NCI-H146 (cell line): ENCODE measurements at places on chromosomes 7 and 10.

DNA sequence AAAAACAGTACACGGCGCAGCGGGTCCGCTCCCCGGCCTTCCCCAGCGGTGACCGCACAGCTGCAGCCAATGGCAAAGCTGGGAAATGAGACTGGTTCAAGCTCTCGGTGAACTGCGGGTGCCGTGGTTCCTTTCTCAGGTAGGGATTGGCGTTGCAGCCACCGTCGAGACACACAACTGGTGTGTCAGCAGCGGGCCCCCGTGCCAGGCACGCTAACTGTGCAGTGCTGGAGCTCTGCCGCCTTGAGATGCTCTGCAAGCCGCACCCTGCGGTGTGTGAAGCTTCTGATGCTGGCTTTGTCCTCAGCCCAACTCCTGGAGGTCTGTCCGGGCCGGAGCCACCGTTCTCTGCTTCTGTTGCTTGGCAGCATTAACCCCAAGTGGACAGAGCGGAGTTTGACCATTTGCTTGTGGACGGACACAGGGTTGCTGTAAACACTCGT, 20.6 kb upstream of the NKX6-2 start:
- no peak for DNase-seq

DNA sequence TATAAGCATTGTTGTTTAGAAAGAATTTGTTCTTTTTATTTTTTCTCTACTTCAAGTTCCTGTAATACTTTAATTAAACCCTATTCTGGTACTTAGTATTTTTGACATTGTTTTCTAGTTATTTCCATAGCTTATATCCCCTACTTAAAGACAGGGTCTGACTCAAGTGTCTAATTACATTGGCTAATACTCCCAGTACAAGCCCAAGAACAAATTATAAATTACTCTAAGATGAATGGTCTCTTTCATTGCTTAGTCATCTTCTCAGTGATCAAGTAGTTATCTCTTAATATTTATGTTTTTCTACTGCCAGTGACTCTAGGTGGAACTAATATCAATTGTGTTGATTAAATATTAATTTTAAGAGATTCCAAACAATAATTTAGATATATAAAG, 21.6 kb downstream of the AHR start:
- DNase-seq, result no peak

DNA sequence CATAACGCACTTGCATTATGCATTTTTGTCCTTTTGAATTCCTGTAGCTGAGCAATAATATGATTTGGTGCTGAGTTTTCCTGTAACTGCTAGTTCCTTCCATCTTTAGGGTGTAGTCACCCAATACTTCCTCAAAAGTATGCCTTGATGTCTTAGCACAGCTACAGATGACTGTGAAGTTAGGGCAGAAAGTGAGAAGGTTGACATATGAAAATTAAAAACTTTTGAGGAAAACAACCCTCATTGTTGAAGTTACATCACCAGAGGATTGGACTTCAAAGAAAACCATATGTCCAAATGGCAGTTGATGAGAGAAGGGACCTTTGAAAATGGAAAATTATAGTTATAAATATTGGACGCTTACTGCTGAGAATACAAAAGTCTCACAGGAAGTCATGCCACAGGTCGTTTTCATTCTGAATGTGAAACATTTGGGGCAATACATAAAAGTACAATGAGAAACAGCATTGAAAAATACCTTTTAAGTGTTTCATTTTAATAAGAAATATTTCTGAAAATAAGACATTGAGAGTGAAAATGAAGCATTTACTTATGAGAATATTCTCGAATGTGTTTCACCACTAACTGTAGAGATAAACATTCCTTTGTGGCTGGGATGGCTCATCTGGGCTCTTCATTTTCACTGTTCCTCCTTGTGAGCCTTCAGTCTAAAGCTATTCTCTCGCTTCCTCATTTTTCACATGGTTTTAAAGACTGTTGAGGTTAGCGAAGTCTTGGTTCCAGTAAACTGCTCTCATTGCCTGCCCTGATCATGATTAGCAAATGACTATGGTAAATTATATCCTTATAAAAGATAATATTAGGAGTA, 61.4 kb upstream of the NME8 start:
- DNase-seq, result no peak

DNA sequence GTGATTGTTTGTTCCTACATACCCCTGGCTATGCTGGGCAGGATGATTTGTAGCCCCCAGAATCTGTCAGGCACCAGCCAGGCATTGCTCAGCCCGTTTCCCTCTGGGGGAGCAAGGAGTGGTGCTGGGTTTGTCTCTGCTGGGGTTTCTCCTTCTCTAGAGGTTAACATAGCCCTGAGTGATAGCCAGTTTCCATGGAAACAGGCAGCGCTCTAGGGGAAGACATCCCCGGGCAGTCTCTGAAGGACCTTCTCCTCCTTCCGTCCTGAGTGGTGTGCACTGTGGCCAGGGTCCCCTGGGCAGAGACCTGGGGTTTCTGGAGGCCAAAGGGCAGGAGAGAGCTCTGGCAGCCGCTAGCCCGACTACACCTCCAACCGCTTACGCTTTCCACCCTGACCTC, 50.6 kb upstream of the LRRC4 start:
- DNase-seq, result no peak

- no peak for DNase-seq
These were observed 76.4 kb downstream of the MBL2 start for GRCh38 chr10:52696232-52696631.

DNA sequence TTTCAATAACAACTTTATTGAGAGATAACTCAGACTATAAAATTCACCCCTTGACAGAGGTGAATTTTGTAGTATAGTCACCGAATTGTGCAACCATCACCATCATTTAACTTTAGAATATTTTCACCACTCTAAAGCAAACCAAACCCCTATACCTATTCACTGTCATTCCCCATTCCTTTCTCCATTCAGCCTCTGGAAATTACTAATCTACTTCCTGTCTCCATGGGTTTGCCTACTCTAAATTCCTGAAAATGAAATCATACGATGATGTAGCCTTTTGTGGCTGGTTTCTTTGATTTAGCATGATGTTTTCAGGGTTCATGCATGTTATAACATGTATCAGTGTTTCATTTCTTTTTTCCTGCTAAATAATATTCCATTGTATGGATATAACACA, 15.6 kb upstream of the LMTK2 start:
- DNase-seq, result no peak

- DNase-seq, result no peak
These were observed 33.0 kb upstream of the GPR26 start for GRCh38 chr10:123633106-123633505.

DNA sequence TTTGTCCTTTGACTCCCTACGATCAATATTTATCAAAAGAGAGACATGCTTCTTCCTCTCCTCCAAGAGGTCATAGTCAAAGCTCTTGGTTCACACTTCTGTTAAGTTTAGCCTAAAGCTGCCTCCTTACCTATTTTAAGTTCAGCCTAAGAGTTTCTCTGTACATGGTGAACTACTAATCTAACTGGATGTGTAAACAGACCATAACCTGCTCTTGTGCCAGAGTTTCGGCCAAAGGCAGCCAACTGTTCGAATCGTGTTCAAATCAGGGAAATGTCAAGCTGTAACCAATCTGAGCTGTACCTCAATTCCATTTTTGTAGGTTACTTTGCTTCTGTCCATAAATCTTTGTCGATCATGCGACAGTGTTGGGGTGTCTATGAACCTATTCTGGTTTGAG, 414.8 kb downstream of the PHTF2 start:
- no peak for DNase-seq

GRCh38 chr7:82481499-82482097, 38.0 kb upstream of the CACNA2D1 start:
- DNase-seq, result peak; percentile 12

GRCh38 chr7:158252837-158253669, 334.6 kb downstream of the PTPRN2 start:
- DNase-seq, result no peak

DNA sequence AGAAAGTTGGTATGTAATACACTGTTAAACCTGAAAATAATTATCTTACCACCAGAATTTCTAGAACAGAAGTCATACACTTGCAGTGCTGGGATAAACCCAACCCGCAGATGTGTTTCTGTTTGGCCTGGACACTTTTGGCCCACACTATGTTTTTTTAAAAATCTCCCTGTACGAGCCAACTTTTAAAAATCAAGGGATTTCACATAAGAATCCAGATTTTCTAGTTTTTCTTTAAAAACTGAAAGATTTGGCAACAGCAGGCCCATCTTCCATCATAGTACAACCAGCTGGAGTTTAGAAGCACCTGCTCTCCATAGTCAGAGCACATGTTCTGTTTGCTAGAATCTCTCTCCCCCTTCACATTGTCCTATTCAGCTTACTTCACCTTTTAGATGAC, 74.0 kb downstream of the TLL2 start:
- DNase-seq, result no peak

DNA sequence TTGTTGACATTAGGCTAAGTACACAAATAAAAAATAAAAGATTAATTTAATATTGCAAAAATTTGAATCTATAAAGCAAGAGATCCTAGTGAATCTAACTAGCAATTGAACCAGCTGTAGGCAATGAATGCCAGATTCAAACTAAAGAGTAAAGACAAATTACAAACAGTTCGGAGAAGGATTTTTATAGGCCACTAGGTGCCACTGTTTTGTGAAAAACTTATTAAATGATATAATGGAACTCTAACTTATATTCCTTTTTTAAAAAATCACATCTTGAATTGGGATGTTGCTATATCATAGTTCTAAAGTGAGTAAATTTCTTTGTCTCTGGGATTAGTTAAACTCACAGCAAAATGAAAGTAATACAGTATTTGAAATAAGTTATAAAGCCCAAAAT, 39.1 kb upstream of the GNAI1 start:
- DNase-seq, result no peak

DNA sequence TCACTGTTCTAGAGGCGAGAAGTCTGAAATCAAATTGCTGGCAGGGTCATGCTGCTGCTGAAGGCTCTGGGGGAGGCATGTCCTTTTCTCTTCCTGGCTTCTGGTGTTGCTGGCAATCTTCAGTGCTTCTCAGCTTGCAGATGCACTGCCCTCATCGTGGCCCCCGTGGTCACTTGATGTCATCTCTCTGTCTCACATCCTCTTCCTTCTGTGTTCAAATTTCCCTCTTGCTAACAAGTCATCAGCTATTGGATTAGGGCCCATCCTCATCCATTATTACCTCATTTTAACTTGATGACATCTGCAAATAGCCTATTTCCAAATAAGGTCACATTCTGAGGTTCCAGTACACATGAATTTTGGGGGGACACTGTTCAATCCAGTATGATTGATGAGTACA, 36.6 kb upstream of the SRGN start:
- DNase-seq, result no peak

DNA sequence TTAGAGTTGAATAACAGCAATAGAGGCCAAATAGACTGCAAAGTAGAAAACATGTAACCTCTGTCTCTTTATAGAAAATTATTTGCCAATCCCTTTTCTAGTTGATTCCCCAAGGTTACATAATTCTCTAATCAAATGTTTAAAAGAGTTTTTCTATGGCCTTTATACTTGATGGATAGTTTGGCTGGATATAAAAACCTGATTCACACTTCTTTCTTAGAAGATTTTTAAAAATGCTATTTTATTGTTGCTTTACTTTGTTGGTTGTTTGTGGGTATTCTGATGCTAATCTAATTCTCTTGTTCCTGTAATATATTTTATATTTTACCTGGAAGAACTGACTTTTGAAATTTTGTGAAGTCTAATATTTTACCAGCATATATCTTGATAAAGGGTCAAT, 331.1 kb upstream of the MTPN start:
- DNase-seq, result no peak

DNA sequence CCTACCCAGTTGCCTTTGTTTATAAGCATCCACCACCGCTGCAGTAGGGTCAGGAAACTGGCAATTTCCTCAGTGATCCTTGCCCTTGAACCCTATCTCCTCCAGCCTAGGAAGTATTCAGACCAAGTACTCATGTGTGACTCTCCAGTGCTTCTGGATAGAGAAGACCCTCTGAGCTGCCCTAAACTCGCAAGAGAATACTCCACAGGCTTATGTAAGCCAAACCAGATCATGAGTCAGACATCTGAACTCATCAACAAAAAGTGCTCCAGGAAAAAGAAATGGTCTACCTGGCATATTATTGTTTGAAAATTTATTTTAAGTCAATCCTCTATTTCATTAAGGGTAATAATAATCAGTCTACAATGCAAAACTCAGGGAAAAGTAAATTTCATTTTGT, 101.3 kb downstream of the KAT6B start:
- no peak for DNase-seq

DNA sequence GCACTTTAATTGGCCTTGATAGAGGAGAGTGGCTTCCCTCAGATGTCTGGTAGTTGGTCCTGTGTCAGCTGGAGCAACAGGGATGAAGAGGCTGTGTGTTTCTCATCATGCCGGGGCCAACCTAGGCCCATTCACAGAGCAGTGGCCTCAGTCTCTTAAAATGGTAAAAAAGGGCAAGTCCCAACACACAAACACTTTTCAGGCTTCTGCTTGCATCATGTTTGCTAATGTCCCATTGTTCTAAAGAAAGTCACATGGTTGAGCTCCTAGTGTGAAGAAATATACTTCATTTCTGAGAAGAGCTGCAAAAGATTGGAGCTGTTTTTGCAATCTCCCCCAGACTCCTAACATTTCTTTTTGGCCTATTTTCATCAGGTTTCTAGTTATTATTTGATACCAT, 40.6 kb upstream of the RBAK start:
- DNase-seq, result no peak

GRCh38 chr7:149720372-149721083, 52.9 kb downstream of the ZNF467 start:
- no peak for DNase-seq

GRCh38 chr7:1223196-1223981, 9.3 kb upstream of the UNCX start:
- DNase-seq, result peak; percentile 13

- no peak for DNase-seq
These were observed 770.6 kb downstream of the CCSER2 start for GRCh38 chr10:85098835-85099521.

DNA sequence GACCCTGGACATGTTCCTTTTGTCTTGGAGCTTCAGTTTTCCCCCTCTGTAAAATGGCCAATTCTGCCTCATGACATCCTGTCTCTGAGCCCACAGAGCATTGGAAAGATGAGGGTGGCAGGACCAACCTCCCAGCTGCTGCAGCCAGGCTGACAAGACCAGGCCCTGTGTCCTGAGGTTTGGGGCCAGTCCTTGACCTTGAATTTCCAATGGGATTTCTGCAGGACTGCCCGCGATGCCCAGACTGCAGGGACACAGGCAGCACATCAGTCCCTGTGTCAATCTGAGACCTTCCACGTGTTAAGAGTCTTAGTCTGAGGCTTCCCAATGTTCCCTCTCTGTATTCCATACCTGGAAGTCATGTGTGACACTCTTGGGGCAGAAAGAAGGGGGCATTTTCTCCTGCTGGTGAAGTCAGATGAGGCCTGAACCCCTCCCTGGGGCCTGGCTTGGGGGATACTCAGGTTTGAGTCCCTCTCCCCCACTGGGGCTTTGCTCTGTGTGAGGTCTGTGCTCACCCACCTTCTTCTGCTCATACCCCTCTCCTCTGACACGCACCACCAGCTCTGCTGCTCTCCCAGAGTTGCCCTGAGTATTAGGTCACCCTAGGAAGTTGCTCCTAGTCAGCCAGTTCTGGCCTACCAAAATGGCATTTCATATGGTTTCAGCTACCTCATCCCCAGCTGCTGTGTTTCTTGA, 79.2 kb downstream of the ADCY1 start:
- DNase-seq, result no peak

- DNase-seq, result no peak
These were observed 45.2 kb upstream of the ZRANB1 start for GRCh38 chr10:124896751-124897150.
